Eye (tissue), 1 donor: ENCODE measurements at places on chromosomes 1 and 21.

GRCh38 chr1:153606194-153606593 is 6.7 kb downstream of the S100A16 start:
- DNase-seq = no peak

DNA sequence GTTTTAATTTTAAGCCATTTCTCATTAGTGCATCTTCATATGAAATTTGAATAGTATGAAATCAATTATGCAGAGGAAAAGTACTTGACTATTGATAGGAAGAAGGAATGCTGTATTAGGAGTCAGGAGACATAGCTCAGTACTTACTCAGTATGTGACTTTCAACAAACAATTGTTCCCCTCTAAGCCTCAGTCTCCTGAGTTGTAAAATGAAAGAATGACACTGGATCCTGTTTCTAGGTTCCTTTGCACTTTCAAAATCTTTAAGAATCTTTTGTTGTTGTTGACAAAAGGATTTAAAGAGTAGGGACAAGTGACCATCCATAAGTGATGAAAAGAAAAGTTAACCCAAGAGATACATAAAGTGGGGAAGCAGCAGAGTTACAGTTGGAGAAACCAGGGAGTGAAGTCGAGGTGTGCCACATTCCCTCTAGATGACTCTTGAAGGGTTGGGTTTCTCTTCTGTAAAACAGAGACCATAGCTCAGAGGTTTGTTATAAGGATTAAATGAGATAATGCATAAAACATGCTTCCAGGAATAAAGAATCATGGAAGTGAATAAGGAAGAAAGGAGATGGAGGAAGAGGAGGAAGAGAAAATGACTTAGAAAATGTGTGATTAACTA is 105.7 kb upstream of the KCNJ15 start:
- no peak for DNase-seq

DNA sequence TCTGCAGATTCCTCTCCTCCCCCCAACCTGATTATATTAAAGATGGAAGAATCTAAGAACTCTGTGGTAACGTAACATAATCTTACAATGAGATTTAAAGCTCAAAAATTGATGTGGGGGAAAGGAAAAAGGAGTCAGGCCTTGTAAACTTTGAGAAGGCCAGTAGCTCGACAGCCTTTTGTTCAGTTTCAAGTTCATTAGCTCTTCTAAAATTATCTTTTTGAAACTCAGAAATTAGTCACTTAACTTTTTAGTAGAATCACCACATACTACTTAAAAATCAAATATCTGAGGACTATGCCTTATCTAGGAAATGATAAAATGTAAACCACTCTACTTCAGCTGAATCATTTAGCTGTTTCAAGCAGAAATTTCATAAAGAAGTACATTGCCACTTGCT is 996.2 kb downstream of the AMY1C start:
- no peak for DNase-seq

GRCh38 chr1:47513393-47513792 is 75.5 kb downstream of the FOXD2 start:
- DNase-seq = no peak

- DNase-seq = no peak
Measured at GRCh38 chr1:116817582-116818064, 63.4 kb downstream of the CD2 start.

GRCh38 chr1:186330758-186331157 is 44.3 kb downstream of the TPR start:
- DNase-seq = no peak

- DNase-seq = peak; percentile 98
Measured at GRCh38 chr1:28552758-28553663, at the start of gene TRNAU1AP. Gene TRNAU1AP (plus strand): TSS chr1:28553085. CDS start chr1:28553111, 26 bp downstream.

DNA sequence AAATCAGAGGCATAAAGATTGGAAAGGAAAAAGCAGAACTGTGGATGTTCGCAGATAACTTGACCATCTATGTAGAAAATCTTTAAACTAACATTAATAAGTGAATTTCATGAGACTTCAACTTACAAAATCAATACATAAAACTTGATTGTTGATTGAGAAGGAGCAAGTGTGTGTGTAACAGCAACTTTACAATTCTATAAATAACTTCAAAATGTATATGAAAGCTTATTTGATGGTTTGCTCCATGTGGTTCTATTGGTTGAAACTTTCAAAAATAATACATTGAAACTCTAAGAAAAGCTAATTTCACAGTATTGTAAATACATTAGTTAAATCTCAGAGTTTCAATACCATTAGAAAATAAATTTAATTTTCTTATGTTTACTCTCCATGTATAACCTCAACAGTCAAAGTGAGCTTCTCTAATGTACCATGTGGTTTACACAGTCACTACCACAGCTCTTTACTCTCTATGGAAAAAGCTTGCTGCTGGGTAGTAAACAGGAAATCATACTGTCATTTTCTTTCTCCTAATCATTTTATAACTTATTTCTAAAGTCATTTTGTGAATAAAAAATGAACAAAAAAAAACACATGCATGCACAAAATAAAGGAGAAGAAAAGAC is 12.0 kb downstream of the AKT3 start:
- no peak for DNase-seq

GRCh38 chr1:39955547-39956539 is 898 bp downstream of the MFSD2A start:
- DNase-seq = peak; percentile 76

DNA sequence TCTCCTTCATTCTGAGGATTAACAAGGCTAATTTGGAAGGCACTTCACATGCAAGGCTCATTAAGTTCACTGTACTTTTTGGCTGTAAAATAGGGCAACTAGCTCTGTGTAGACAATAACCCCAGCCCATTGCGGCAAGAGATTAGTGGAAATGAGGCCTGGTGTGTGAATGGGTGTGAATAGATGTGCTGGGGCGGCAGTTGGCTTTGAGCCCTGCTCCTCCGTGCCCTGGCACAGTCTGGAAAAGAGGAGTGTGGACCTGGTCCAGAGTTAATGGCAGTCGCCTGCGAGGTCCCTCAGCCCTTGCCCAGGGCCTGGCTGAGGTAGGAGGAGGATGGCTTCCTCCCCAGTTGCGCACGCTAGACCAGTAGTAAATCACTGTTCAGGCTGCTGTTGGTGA is 4.8 kb downstream of the KISS1 start:
- peak; percentile 56 for DNase-seq

DNA sequence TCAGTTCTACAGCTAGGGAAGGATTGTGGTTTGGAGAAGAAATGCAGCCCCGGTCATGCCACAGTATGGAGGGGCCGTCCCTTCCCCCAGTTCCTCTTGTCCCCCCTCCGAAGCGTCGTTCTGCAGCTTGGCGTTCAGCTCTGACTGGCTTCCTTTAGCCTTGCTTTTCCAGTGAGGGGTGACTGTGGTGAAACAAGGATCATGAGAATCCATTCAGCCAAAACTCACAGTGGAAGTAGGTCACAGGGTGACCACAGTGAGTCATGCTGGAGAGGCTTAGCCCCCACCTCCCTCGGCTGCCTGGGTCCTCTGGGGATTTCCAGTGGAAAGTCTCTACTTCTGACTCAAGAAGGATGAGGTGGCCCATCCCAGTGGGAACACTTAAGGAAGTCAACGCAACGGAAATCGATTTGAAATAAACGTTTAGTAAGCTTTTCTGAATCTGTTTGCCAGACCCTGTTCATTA is 37.3 kb upstream of the COL6A2 start:
- DNase-seq = no peak

- DNase-seq = peak; percentile 49
Measured at GRCh38 chr1:151613282-151613780, 1.5 kb downstream of the SNX27 start.

- peak; percentile 57 for DNase-seq
Measured at GRCh38 chr1:89719502-89720306, 86.8 kb downstream of the LRRC8C start.
